ENCODE measurements at places on chromosomes 6 and 20.

DNA sequence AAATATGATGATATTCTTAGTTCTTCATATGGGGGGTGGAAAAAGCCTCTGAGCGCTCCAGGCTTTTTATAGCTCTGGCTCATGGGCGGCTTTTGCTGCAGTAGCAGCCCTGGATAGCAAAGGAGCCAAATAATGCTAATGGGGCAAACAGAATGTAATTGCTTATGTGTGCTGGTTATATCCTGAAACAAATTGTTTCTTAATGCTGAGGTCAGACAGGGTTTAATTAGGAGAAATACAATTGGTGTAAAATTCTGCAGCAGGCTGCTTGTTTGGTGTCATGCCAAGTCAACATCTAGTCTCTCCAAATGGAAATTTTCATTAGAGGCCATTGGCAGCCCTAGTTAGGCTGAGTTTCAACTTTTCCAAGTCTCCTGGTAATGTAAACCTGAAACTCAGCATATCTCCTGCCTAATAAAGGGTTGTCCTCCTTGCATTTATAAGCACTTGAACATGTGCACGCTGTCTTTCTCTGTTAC lies 530.1 kb upstream of the NOX3 start:
- no peak for DNase-seq

- no peak for DNase-seq
Observed at GRCh38 chr6:1349655-1350054, 37.8 kb downstream of the FOXQ1 start.

DNA sequence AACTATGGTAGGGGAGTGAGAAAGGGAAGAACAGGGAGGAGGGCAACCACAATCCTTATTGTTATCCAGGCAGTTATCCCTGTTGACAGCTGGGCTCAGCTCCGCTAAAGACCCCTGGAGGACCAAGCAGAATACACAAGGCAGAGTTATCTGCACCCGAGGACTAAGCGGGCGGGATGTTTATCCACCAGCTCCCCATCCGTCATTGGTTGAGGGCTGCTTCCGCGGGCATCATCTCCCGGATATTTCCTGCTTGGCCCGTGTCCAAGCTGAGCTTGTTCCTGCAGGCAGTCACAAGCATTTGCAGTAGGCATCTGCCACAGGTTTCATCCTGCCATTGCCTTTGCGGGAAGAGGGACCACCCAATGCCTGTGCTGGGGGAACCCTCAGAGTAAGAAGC lies 102.1 kb downstream of the DLGAP4 start:
- DNase-seq, result no peak

- DNase-seq, result no peak
Observed at GRCh38 chr6:34391473-34391785, 1.0 kb downstream of the NUDT3 start.

- no peak for DNase-seq
Observed at GRCh38 chr6:157457787-157458186, 76.8 kb downstream of the ZDHHC14 start.

GRCh38 chr6:36666826-36667591 lies 11.5 kb upstream of the CDKN1A start:
- no peak for DNase-seq

DNA sequence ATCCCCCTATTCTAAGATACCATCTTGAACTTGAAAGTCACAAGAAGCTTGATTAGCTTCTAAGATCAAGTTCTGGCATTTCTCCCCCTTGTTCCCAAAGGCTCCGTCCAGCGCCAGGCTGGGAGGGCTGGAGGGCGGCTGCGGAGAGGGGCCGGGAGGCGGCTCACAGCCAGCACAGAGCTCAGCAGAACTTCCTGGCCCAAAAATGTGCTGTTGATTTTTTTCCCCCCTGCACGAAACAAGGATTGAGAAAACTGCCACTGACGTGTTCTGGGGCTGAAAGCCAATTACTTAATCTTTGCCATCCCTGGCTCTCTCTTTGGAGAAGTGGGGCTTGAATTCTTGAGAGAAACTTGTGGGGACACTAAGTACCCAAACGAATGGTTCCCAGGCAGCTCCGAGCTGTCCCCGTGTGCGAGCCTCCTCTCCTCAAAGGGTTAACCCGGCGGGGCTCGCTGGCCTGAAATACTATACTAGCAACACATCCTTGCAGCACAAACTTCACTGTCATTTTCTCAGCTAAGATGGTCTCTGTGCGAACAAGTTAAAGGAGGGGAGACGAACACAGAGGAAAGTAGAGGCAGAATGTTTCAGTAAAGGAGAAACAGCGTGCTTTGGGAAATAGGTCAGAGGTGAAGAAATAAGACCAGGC lies 452 bp downstream of the TRAF3IP2 start:
- no peak for DNase-seq

GRCh38 chr6:100101644-100102043 lies 107.6 kb upstream of the MCHR2 start:
- no peak for DNase-seq

GRCh38 chr20:38291966-38292365 lies 12.0 kb upstream of the BPI start:
- DNase-seq, result no peak

DNA sequence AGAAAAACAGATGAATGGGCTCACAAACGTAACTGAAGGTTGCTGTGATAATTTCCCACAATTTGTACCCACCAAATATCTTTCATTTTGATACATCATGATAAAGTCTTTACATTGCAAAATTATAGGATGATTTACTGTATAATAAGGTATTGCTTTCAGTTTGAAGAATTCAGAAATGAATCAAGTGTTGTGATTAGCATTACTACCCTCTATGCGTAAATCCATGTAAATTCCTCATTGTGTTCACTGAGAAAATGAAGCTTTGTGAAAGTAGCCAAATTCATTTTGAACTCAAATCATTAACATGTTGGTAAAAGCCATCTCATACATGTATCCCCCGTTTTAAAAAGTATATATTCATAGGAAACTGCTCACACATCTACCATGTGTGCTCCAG lies 379.4 kb downstream of the ESR1 start:
- DNase-seq, result no peak

GRCh38 chr6:154245506-154245905 lies 111.1 kb downstream of the IPCEF1 start:
- DNase-seq, result no peak

DNA sequence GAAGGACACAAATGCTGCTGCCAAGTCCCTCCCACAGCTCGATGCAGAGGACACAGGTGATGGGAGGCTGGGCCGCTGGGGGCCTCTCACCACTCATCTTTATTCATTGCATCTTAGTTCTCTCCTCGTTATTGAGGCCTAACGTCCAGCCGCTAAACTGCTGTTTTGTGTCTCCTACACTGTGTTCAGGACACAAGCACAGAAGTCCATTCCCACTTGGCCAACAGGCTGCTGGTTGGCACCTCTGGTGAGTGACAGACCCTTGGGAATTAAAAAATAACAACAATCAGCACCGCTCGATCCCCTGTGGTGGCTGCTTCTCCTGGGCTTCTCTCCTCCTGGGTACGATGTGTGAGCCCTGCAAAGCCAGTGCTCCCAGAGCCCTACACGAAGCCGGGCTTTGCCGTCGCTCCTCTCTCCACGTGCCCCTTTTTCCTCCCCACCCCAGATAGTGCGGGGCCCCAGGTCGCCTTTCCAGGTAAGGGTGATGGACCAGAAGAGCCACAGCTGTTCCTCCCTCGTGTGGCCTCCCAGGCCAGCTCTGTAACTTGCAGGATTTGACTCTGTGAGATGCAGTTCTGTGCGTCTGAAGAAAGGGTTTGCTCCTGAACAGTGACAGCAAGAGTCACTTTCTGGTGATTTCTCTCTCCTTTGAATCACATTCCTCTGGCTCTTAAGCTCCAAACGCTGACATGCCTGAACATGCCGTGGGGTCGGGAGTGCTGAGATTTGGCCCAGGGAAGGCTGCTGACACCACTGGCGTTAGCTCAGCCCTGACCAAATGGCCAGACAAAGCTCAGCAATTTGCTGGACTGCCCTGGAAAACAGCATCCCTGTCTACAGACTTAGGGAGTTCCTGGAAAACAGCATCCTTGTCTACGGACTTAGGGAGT lies 59.3 kb downstream of the DLL1 start:
- no peak for DNase-seq

- no peak for DNase-seq
Observed at GRCh38 chr6:157227202-157228166, 95.8 kb downstream of the TMEM242 start.

DNA sequence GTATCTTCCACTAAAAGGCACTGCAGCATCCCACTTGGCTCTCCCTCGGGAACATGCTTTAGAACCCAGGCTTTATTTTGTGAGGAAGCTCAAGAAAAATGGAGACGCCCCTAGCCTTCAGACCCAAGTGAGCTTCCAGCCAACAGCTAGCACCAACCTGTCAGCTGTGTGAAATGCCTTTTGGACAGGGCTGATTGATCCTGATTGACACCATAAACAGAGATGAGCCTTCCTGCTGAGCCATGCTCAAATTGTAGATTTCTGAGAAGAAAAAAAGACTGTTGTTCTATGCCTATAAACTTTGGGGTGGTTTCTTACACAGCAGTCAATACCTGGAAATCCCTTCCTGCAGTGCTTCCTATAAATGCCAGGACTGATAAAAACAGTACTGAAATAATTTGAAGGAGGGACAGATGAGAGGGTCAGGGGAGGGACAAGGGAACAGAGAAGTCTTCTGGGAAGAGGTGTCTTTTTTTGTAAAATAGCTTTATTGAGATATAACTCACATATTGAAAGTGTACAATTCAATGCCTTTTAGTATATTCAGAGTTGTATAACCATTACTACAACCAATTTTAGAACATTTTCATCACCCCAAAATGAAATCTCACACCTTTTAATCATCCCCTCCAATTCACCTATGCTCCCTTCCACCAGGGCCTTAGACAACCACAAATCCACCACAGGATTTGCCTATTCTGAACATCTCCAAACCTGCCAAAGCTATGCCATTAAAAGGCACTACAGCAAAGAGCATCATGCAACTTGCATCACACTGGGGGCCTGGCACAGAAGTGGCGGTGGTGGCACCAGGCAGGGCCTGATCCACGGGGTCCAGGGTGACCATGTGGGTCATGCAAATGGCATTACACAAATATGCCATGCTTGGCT lies 2.7 kb upstream of the STK4 start:
- DNase-seq, result no peak

- no peak for DNase-seq
Observed at GRCh38 chr6:300494-301198, 8.4 kb downstream of the DUSP22 start.

- DNase-seq, result no peak
Observed at GRCh38 chr6:45513213-45513618, 135.5 kb upstream of the SUPT3H start.
